ENCODE measurements at places on chromosomes 1 and 21. TPM values are rescaled to one million over a fixed set of nuclear protein-coding genes. Genes with fewer than 3 reads are reported as not detected.

Gene KCNAB2
- total RNA-seq = 9.6 TPM

DNA sequence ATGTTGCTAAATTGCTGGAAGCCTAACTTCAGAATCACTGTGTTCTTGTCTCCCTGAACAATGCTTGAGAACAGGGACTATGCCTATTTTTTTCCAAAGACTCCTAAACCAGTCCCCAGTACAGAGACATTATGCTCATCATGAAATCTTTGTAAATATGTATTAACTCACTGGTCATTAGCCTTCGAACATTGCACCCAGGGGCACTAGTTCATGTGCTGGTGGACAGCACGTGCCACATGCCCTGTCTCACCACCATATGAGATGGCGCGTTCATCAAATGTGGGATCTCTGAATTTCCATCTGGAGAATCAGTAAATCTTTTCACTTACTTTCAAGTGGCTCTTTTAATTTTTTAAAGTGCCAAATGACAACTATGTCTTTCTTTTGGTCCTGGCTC lies 11.0 kb upstream of the ATP1A1 start:
- no peak for DNase-seq

DNA sequence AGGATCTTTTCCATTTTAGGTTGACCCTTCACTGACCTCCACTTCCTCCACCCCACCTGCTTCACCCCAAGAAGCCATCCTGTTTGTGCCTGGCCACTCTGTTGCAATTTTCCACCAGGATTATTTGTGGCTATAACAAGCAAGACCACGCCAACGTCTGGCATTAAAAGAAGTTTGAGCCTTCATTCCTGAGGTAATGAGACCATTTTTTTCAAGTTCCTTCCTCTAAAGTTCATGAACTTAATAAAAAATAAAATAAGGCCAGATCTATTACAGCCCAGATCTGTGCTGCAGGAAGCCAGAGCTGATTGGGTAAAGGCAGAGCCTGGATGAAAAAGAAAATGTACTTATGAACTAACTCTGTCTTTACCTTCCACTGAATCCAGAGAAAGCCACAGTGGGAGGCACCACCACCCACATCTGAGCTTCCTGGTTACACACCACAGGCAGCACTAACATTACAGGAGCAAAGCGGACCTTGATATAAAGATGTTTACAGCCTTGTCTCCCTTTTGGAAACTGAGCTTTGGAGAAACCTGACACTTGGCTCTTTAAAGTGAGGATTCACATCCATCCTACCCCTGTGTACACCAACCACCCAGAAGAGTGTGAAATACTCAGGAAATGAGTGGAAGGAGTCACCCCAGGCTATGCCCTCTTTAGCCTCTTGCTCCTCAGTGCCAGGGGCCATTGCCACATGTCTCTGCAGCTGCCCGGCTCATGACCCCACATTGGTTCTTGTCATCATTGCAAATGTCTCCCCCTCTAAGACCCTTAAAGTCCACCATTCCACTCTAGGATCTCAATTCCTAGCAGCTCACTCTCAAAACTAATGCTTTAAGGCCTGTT lies 293.6 kb downstream of the PLPP3 start:
- DNase-seq = no peak

DNA sequence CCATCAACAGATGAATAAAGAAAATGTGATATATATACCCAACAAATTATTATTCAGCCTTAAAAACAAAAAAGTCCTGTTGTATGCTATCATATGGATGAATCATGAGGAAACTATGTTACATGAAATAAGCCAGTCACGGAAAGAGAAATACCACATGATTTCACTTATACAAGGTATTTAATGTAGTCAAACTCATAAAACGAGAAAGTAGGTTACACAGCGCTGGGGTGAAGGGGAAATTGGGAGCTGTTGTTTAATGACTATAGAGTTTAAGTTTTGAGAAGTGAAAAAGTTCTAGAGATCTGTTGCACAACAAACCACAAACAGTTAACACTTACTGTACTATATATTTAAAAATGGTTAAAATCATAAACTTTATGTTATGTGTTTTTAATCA lies 58.5 kb downstream of the SLC25A24 start:
- no peak for DNase-seq

- peak; percentile 79 for DNase-seq
These were observed 43.4 kb downstream of the IGSF5 start for GRCh38 chr21:39788383-39788782.

- peak; percentile 93 for DNase-seq
These were observed 52.3 kb downstream of the RHBG start for GRCh38 chr1:156421062-156421938.

DNA sequence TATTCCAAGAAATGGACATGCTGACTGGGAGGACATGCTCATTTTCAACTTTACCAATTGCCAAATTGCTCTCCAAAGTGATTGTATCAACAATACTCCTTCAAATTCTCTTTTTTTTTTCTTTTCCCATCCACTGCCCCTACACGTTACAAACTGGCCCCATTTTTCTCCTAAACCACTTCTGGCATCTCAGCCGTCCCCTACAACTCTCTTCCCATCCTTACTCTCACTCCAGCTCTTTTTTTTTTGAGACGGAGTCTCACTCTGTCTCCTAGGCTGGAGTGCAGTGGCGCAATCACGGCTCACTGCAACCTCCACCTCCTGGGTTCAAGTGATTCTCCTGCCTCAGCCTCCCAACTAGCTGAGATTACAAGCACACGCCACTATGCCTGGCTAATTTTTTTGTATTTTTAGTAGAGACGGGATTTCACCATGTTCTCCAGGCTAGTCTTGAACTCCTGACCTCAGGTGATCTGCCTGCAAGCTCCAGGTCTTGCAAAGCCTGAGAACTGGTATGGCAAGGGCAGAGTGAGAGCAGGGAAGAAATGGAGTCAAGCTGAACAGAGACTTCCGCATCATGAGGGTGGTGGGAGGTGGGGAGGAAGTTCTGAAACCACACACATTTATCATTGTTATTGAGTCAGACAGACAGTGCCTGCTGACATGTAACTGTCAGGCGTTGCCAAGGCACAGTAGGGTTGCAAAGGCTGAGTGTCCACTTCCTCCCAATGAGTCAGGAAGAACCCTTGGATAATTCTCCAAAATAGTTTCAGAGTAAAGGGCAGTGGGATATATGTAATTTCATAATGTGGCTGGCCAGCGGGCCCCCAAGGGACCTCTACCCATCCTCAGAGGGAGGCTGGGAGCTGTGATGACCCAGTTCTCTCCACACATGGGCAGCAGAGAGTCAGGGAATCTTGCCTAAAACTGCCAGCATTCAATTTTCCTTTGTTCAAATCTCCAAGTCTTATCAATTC lies 17.4 kb downstream of the CELA3A start:
- DNase-seq = no peak

DNA sequence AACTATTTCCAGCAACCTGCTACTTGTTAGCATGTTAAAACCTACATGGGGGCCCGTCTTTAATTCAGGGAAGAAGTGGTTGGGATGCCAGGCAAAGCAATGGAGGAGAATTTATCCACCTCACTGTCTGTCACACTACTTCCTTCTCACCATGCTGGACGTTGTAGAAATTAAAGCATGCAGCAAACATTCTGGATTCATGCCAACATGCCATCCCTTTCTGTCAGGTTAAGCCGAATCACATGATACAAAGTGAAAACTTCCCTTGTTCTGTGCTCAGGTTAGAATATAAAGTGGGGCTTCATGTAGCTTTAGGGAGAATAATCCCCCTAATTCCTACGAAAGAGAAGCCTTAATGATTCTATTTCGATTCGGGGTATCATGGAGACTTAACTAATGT lies 95.5 kb downstream of the ERG start:
- DNase-seq = no peak

GRCh38 chr1:167808104-167808503 lies 86.3 kb downstream of the MPZL1 start:
- no peak for DNase-seq

DNA sequence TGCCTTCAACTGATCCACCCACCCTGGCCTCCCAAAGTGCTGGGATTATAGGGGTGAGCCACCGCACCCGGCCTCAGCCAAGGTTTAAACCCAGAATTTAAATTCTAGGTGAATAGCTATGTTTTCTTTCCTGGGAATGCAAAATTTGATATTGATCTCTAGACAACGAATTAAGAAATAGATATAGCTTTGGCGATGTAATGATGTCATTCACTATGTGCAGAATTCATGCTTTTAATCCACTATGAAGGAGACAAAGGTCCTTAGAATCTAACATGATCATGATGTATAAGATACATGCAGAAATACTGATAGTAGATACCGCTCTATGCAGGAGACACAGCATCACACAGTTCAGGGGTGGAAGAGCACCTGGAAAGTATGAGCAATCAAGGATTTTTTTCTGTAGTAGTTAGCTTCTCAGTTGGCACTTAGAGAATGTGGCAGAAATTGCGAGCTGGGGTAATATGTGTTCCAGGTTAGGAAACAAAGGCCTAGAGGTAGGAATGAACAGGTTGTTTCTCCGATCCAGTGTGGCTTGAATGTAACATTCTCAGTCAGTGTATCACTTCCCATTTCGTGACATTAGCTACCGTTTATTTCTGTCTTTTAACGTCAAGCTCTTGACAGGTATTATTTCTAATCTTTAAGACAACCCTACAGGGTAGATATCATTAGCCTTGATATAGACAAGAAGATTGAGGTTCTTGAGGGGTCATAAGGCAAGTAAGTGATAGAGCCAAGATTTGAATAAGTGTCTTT lies 3.0 kb upstream of the CEP350 start:
- no peak for DNase-seq

DNA sequence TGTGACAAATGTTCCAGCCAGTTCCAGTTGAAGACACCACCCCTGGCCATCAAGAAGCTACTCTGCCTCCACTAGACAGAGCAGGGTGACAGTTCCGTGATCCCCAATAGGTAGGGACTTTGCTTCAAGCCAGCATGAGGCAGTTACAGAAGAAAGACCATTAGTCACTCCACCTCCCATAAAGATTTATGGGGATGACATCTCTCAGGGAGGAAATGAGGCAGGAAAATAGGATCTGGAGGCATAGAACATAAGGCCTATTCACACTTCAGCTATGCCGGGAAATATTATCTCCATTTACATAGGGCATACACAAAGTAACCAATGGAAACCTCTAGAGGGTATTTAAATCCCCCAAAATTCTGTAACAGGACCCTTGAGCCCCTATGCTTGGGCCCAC lies 3.5 kb upstream of the GBP7 start:
- no peak for DNase-seq

- DNase-seq = no peak
These were observed 10.3 kb upstream of the CDCP2 start for GRCh38 chr1:54163051-54163450.

DNA sequence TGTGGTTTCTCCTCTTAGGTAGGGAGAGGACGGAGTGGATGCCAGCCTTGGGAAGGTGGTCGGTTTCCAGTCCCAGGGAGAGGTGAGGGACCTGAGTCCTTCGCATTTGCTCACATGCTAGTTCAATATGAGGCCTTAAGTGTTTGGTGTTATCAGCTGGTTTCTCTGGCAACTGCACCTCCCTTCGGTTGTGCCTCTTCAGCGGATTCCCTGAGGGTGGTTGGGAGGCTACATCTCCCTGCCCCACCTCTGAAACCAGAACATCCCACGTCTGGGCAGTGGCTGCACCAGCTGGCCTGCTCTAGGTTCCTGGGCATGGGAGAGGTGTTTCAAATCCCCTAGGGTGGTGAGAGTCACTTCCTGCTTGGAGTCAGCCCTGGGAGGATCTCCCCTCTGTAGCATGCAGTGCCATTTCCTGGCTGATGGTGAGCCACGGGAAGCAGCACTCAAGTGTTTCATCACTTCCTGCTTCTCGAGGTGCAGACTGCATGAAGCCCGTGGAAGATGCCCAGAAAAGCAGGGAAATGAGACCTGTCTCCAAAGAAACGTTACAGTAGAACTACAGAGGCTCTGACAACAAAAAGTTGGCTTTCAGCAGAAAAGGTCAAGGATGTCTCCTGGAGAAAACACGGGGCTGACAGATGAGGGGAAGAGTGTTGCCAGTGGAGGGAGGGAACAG lies 4.5 kb downstream of the TMEM125 start:
- no peak for DNase-seq

DNA sequence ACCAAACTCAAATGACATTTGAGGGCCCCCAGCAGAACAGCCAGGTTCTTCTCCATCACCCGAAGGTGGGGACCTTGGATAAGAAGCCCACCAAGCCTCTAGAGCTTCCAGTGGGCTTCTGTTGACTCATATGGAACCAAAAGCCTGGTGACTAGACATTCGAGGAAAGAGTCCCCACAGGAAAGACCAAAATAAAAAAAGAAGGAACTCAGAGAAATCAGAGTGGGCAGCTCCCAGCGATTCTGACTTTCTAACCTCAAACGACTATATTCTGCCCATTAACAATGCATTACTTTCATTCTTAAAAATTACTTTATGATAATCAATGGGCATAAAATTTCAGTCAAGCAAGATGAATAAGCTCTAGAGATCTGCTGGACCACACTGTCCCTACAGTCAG lies 9.6 kb upstream of the CHIT1 start:
- no peak for DNase-seq
